ENCODE measurements at places on chromosomes 5 and 9. TPM values are rescaled to one million over a fixed set of nuclear protein-coding genes. Genes with fewer than 3 reads are reported as not detected.
A peak's percentile ranks its signal among the peaks of the same experiment; 100 is the strongest.

APBA1 gene
- total RNA-seq: 5.9 TPM

FBP2 gene
- total RNA-seq: not detected

EGFLAM gene
- total RNA-seq: 1.1 TPM

DNA sequence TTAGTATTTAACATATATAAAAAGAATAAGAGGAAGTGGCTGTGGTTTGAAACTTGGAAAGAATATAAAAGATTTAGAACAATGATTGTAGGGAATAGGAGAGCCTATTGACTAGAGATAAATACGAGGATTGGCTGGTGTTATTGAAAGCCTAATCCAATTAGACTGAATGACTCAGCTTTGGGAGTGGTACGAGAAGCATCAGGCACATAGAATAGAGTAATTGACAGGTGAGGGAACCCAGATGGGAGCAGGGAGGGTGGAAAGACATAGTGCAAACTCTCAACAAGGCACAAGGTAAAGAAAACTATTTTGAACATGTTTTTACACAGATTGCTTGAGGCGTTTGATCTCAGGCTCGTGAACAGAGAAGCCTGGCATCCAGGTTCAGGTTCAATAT lies 338.9 kb upstream of the KLF9 start:
- H3K4me1 ChIP-seq: no peaks in the 10 kb centered on the region
- H3K4me3 ChIP-seq: no peak overlapping the region
- no peak for DNase-seq
- H3K27me3 ChIP-seq: no peaks in the 10 kb centered on the region

GRCh38 chr9:91180930-91181268 lies 180.8 kb downstream of the AUH start:
- peaks cover 22% of the 10 kb centered on the region for H3K4me1 ChIP-seq
- no peak for DNase-seq
- H3K4me3 ChIP-seq: no peak overlapping the region
- H3K27ac ChIP-seq: no peak overlapping the region
- no peaks in the 10 kb centered on the region for H3K27me3 ChIP-seq

- DNase-seq: peak; percentile 8
- H3K4me3 ChIP-seq: peak within 1 kb of the TSS; percentile 37
- peaks cover 25% of the 10 kb centered on the region for H3K27me3 ChIP-seq
- no peak within 1 kb of the TSS for H3K27ac ChIP-seq
- no peaks in the 10 kb centered on the region for H3K36me3 ChIP-seq
These were observed at the start of gene DOCK8 for GRCh38 chr9:214648-215493. DOCK8 (plus strand) TSS chr9:214865; CDS start chr9:214977, 112 bp downstream.

DNA sequence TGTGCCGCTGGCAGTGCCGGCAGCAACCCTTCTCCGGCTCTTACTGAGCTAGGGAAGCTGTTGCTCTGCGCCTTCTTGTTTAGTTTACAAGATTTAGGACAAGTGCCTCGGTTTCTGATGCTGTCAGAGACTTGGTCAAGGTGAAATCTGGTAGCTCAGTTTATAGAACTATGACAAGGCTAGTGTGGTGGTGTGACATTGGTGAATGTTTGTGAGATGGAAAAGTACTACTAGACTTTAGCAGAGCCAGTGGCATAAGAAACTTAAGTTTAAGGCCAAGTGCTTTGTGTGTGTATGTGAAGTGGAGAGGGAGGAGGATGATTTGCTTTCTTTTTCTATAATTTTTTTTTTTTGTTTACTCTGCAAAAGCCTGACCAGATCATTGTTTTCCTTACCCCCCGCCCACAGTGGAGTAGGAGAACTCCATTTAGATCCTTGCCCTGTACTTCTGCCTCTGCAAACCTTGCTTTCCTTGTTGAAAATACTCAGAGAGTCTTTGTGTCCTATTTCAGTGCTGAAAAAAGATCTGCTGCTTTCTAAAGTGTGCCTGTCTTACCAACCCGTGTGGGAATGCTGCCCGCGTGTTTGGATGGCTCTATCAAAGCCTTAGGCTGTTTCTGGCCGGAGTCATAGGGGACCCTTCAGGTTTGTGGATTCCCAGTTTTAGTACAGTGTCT lies 75.9 kb downstream of the TRIO start:
- peaks cover 14% of the 10 kb centered on the region for H3K36me3 ChIP-seq
- H3K27me3 ChIP-seq: no peaks in the 10 kb centered on the region
- no peak overlapping the region for H3K4me3 ChIP-seq
- DNase-seq: no peak

DNA sequence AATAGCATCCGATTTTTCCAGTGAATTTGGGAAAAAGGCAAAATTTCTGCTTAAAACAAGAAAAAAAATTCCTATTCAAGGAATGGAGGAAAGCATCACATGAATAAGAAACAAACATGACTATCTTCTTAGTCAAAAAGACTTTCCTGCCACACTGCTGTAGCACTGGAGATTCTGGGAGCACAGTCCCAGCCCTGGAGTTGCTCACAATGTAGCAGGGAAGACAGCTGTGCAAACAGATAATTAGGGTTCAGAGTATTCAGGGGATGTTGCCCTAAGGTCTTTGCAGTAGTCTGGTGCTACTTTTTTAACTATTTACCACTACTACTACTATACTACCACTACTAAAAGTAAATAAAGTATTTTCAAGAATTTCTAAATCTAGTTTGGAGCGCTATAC lies 86.5 kb downstream of the BNC2 start:
- no peaks in the 10 kb centered on the region for H3K36me3 ChIP-seq
- H3K27ac ChIP-seq: no peak overlapping the region
- H3K4me3 ChIP-seq: no peak overlapping the region
- H3K27me3 ChIP-seq: no peaks in the 10 kb centered on the region
